Stimulated activated CD8-positive, alpha-beta memory T cell treated with anti-CD3 and anti-CD28 coated beads, Interleukin-12 subunit alpha, Interleukin-12 subunit beta, amount 100 ng/mL, for 4 hours (primary cell): ENCODE measurements at places on chromosomes 11 and 22.

GRCh38 chr22:29457730-29458129 is 19.3 kb downstream of the RFPL1 start:
- no peak for DNase-seq

- no peak for DNase-seq
Observed at GRCh38 chr11:11973361-11973800, 35.0 kb downstream of the DKK3 start.

- no peak for DNase-seq
Observed at GRCh38 chr11:36019005-36019596, 75.2 kb downstream of the LDLRAD3 start.

GRCh38 chr11:74185695-74186094 is 14.6 kb downstream of the PPME1 start:
- DNase-seq: no peak

DNA sequence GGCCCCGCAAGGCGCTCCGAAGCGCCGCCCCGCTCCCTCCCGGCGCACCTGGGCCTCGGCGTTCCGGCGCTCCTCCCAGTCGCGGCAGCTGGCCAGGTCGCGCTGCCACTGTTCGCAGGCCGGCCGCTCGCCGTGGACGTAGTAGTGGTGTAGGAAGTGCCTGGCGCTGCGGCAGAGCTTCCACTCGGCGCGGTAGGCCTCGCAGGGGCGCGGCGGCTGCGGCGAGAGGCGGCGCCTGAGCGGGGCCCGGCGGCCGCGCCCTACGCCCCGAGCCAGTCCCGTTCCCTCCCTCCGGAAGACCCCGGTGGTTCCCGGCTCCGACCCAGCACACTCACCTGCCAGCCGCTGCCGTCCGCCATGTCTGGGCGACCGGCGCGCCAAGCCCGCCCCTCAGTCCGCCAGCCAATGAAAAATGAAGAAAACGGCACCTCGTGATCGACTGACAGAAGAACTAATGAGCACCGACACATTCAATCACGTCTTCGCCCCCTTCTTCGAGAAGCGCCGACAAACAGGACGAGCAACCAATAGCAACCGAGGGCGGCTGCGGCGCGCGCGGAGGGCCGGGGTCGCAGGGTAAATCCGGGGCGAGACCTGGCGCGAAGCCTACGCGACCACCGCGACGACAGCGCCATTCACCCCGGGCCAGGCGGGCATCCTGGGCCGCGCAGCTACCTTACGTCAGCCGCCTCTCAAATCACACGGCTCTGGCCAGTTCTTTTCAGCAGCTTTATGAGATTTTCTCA is at the start of gene C22orf39:
C22orf39 (minus strand) TSS at position 382 of the 746 bp plus-strand sequence; CDS start at position 359, 23 bp downstream.
- peak; percentile 80 for DNase-seq

DNA sequence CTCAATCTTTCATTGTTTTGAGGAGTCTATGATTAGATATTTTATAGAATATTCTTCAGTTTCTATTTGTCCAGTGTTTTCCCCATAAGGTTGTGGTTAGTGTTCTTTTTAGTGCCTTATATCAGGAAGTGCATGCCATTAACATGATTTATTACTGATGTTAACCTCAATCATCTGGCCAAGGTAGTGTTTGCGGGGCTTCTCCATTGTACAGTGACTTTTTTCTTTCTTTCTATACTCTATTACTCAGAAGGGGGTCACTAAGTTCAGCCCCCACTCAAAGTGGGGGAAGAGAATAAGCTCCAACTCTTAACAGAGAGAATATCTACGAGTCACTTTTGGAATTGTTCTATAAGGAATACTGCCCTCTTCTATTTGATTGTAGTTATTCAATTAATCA is 415.8 kb downstream of the DYNC2H1 start:
- no peak for DNase-seq

GRCh38 chr11:111388842-111389241 is 9.8 kb upstream of the POU2AF1 start:
- DNase-seq: no peak
